ENCODE measurements at places on chromosomes 1 and 21.

DNA sequence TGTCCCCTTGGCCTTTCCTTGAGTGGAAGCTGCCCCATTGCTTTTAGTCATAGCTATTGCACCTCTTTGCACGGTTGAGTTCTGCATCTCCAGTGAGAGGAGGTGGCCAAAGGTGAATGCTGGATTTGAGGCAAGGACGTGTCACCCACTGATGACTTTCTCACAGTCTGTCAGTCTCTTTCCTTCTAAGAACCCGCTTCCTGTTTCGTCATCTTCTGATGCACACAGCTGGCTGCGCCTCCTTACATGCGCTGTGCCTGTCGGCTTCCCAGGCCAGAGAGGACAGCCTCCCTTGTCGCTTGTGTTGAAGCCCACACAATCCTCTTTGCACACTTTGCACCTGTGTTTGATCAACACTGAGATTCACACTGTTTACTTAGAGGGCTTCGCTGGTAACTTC lies 41.8 kb upstream of the PWP2 start:
- peak; percentile 78 for DNase-seq

DNA sequence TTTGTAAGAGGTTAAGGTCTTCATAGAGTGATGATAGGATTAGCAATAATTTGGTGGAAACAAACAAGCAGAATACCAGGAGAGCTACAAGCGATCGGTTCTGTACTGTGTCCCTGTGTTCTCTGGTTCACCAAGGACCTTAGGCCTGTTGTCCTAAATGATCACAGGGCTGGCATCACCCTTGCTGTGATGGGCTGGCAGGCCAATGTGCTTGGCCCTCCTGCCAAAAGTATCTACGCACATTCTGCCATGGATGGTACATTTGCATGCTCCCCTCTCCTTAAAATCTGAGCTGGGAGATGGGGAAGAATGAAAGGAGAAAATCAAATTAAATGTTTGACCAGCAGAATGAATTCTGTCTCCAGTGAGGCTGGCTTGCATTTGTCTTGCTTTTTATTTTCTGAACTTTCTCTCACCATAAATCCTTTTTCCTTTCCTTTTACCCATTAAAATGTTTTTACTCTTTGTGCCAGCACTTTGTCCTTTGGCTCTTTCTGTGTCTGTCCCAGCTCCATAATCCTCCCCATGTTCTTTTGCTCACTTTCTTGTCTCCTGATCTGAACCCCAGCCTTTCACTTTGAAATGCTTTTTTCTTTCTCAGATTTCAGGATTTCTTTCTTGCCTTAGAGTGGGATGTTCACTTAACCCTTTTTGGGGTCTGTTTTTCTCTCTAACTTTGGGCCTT lies 51.7 kb downstream of the PBX1 start:
- DNase-seq = no peak

DNA sequence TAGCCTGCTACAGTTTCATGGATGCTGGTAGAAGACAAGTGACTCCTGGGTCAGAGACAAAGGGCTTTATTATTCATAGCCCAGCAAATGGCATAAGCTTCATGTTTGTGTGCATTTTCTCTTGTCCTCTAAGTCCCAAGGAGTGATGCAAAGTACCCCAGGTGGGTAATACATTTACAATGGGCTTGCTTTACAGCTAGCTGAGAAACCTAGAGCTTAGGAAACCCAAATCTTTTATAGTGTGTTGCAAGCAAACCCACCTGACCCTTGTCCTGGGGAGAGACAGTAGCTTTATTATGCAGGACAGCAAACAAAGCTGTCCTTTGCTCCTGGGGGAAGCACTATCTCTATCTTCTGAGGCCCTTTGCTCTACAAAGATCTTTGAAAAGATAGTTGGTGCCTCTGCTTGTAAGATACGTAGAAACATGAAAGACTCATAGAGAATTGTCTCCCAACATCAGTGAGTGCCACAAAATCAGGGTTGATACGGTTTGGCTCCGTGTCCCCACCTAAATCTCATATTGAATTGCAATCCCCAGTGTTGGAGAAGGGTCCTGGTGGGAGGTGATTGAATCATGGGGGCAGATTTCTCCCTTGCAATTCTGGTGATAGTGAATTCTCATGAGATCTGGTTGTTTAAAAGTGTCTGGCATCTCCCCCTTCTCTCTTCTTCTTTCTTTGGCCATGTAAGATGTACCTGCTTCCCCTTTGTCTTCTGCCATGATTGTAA lies 315.8 kb upstream of the USP24 start:
- DNase-seq = no peak

DNA sequence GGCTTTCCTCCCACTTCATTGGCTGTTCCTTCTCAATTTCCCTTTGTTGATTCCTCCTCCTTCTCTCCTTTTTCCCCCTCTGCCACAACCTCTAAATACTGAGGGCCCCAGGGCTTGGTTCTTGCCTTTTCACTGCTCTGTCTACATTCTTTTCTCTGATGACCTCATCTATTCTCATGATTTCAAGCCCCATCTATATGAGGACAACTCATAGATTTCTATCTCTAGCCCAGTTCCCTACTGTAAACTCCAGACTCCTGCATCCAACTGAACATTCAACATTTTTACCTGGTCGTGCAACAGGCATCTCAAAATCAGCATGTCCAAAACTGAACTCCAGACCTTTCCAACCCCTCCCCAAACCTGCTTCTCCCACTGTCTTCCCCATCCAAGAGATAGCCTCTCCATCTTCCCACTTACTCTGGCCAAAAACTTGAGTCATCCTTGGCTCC lies 11.5 kb upstream of the SLC9A1 start:
- DNase-seq = no peak

GRCh38 chr1:208536212-208536611 lies 292.0 kb upstream of the PLXNA2 start:
- DNase-seq = no peak
